Heart left ventricle (tissue), 16 donors: ENCODE measurements at places on chromosomes 1 and 21. TPM values are rescaled to one million over a fixed set of nuclear protein-coding genes. Genes with fewer than 3 reads are reported as not detected.

The OR2T35 gene
- not detected for polyA plus RNA-seq

The RGS18 gene
- 0.42 TPM for polyA plus RNA-seq

The CD1E gene
- not detected for polyA plus RNA-seq

The CDC7 gene
- 0.30 TPM for polyA plus RNA-seq

The VWA1 gene
- polyA plus RNA-seq = 13.2 TPM

The ERO1B gene
- polyA plus RNA-seq = 3.6 TPM

The PTAFR gene
- 2.1 TPM for polyA plus RNA-seq

The UTS2 gene
- not detected for polyA plus RNA-seq

The DISC1 gene
- polyA plus RNA-seq = 1.4 TPM

The MRPL9 gene
- polyA plus RNA-seq = 57.9 TPM

The CA6 gene
- not detected for polyA plus RNA-seq

The C1QA gene
- polyA plus RNA-seq = 26.4 TPM

The C1orf210 gene
- polyA plus RNA-seq = not detected

The ABCA4 gene
- polyA plus RNA-seq = 0.08 TPM

The FHAD1 gene
- not detected for polyA plus RNA-seq

The CAMK1G gene
- polyA plus RNA-seq = not detected

The HPDL gene
- polyA plus RNA-seq = 0.15 TPM

The RIMS3 gene
- polyA plus RNA-seq = 0.30 TPM

The RGS8 gene
- polyA plus RNA-seq = not detected

The INAVA gene
- 0.11 TPM for polyA plus RNA-seq

The RIMKLA gene
- 3.4 TPM for polyA plus RNA-seq

The KRTAP19-2 gene
- not detected for polyA plus RNA-seq
